SK-N-SH treated with all-trans-retinoic acid at 6 μM for 48 hours (cell line): ENCODE measurements at places on chromosomes 3 and 15.
A peak's percentile ranks its signal among the peaks of the same experiment; 100 is the strongest.

- no peak for ATAC-seq
These were observed 15.5 kb downstream of the MRPS25 start for GRCh38 chr3:15049584-15049983.

DNA sequence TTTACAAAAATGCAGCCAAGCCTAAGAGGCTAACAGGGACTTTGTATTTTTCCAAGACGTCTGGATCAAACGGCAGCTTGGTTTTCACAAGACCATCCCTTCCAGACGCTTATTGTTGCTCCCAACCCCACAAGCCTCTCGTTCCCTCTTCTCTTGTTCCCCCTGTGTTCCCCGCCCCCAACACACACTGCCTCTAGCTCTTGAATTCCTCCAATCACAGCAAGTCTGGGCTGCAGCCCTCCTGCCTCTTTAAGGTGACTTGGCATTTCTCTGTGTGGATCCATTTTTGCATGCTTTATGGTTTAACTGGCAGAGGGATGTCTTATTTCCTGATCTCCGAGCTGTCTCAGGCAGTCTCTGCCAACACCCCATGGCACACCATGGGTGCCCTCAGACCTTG, 182.2 kb downstream of the ABHD5 start:
- ATAC-seq, result peak; percentile 57

GRCh38 chr3:12401208-12401607, 83.1 kb upstream of the TSEN2 start:
- ATAC-seq, result no peak

DNA sequence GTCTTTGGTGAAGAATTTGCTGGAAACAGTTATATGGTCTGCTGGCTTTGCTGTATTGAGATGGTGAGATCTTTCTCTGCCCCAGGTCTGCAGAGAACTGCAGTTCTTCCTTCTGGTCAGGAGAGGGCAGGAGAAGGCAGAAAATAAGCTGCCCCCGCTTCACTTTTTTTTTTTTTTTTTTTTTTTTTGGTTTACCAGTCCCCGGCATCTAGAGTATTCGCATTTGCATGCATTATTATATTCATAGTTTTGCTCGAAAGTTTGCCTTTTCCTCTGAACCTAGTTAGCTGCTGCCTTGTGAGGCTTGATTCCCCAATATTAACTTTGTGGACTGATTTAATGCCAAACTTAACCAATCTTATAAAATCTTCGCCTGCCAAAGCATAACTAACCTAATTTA, 10.6 kb upstream of the PARL start:
- ATAC-seq, result peak; percentile 89

- no peak for ATAC-seq
These were observed 178.2 kb downstream of the LSAMP start for GRCh38 chr3:116267116-116267515.

- no peak for ATAC-seq
These were observed 160.6 kb upstream of the RAP2B start for GRCh38 chr3:153001210-153002078.

DNA sequence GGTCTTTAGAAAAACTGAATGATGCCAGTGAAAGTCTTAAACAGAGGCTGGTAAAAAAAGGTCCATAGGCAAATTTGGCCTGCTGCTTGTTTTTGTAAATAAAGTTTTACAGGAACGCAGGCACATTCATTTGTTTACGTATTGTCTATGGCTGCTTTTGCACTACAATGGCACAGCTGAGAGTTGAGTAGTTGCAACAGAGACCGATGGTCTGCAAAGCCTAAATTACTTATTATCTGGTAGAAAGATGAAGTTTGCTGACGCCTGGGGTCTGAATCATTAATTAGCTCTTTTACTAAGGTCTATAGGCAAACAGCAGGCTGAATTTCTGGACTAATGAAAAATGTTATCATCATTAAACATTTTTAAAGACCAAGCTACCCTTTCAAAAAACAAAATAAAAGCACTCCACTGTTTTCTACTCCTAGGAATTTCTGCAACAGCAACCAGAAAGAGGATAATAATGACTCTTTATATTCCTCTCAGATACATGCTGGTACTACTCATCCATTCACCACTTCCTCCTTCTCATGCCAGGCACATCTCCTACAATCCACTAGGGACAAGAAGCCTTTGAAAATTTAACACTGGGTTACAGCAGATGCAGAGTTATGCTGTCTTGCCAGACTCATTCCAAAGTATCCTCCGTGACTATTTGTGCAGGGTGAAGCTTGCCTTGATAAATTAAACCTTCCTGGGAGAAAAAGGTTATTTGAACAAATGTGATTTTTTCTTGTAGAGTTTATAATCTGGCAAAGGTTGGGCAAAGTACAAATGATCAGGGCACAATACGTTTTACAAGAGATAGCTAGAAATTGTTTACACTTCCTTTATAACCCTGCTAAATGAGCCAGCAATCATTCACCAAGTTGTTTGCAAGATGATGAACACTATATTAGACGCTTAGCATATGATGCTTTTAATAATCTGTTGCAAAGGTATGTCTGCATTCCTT, 6.0 kb downstream of the GATM start:
- no peak for ATAC-seq

DNA sequence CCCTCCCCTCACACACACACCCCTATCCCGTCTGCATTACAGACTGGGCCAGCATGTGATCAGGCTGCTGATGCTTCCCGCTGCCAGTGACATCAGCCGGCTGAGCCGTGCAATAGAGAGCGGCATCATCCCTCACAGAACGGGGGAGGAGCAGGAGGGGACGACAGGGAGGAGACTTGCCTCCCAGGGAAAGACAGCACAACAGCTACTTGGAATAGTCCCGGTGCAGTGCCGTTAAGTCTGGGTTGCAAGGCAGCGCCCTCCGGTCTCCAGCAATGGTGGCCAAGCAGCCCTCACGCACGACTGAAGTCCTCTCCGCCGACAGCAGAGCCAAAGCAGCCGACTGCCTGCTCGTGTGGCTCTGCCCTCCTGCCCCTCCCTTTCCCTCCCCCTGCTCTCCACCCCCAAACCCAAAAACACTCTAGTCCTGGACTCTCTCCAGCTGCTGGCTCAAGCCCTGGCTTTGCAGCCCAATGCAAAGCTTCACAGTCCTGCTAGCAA, 31.5 kb upstream of the RPS17 start:
- peak; percentile 94 for ATAC-seq

DNA sequence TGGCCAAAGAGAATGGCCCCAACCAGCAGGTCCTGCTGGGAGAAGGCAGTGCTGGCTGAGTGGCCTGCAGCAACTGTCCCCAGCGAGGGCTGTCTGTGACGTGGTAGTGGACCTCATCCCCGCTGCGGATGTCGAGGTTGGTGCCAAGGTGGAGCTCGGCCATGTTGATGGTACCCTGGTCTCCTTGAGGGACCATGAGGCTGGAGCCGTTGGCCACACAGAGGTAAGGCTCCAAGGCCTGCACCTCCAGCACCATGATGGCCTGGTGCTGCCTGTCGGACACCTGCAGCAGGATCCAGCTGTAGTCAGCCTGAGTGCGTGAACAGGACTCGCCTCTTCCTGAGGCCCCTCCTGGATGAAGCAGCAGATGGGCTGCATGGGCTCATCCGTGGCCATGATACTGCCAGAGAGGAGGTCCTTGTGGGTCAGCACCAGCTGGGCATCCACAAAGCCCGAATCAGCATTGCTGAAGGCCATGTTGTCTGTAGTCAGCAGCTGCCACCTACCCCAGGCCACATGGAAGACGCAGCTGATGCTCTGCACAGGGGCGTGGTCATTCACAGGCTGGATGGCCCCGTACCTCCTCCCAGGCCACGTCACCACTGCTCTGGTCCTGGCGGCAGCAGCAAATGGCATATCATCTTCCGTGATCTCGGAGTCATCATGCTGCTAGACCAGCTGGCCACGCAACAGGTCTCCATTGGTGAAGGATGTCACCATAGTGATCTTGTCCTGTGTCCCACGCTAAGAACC, 167.5 kb downstream of the GOLGA6L4 start:
- ATAC-seq, result no peak

- no peak for ATAC-seq
These were observed 97.1 kb upstream of the PRR20G start for GRCh38 chr3:127384717-127385539.

- ATAC-seq, result no peak
These were observed 4.3 kb downstream of the ISL2 start for GRCh38 chr15:76340803-76341365.

- ATAC-seq, result no peak
These were observed 171.4 kb downstream of the NFKBIZ start for GRCh38 chr3:102020735-102021134.

- ATAC-seq, result no peak
These were observed 28.1 kb downstream of the ZNF589 start for GRCh38 chr3:48268936-48269561.

- ATAC-seq, result no peak
These were observed 103.2 kb downstream of the DPH6 start for GRCh38 chr15:35442742-35443141.

- no peak for ATAC-seq
These were observed 54.6 kb upstream of the STXBP5L start for GRCh38 chr3:120853416-120853815.

DNA sequence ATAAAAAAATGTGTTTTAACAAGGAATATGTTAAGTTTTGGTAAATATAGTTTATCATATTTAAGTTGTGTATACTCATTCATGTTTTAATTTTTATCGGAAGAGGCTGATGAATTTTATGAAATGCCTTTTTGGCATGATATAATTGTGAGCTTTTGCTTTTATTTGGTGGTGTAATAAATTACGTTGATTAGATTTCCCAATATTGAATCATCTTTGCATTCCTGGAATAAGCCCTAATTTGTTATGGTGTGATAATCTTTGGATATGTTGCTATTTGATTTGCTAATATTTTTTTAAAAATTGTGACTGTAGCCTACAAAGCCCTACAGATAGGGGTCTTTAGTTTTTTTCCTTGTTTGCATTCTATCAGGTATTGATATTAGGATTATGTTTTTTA, 107.4 kb downstream of the IGF1R start:
- no peak for ATAC-seq

DNA sequence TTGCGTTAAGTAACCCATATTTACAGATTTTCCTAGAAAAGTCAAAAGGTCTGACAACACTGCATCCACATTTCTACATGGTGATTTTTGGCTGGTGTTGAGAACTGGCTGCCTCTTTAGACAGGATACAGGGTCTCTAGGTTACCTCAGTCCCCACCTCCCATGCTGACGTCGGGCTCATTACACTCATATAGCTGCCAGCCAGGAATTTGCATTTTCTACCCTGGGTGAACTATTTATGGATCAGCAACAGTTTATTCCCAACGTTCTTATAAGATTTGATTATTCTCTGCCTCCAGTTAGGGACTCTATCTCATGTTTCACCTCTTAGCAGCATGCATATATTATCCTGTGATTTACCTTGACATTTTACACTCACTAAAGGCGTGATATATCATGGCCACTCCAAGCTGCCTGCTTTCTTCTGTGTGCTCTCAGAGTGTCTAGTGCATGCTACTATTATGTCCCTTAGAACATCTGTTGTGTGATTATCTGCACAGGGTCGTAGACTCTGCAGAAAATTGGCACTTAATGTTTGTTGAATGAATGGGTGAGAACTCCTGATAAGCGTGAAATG, 49.0 kb downstream of the CLDN11 start:
- ATAC-seq, result no peak

DNA sequence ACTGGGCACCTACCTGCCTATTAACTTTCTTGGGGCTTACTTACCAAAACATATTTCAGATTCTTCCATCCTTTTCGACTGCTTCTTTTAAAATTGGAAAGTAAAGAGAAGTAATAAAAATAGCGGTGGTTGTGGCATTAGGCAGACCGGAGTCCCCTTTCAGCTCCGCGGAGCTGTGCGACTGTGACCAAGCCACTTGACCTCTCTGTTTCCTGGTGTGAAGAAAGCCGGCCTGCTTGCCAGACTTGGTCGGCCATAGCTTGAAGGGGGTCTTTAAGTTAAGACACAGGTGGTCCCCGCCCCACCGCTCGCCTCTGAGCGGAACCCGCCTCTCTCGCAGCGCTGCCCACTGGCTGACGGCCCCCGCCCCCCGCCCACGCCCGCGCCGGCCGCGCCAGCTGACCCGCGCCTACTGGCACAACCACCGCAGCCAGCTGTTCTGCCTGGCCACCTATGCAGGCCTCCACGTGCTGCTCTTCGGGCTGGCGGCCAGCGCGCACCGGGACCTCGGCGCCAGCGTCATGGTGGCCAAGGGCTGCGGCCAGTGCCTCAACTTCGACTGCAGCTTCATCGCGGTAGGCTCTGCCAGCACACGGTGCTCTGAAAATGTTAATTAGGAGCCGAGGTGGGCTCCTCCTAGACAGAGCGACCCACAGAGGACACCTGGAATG, 18.3 kb downstream of the NOX5 start:
- ATAC-seq, result no peak

GRCh38 chr15:31314380-31314779, 12.3 kb upstream of the KLF13 start:
- ATAC-seq, result no peak

DNA sequence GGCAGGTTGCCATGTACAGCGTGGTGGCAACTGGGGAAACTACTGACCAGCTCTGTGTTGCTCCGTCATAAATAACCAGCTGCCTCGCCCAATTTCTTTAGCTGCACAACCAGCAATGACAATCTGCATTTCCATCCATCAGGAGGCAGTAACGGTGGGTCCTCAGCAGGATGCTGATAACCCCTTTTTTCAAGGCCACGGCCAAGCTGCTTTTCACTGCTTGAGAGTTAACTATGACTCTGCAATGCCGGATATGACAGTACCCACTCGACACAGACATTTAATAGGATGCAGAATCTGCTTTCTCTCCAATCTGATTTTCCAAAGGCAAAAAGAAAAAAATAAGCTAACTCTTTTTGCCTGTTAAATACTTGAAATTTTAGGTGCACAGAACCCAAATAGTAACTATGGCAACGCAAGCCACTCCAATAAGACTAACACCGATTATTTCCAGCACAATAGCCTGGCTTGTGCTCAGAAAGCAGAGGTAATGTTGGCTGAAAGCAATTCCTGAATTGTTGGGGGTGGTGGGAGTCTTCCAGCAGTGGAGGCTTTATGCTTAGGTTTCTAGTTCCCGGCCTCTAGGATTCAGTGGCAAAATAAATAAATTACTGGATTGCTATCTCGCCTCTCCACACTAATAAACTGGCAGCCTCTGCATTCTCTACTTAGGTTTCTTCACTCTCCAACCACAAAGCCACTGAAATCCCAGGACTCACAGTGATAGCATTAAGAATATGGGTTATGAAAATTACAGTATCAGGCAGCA, 31.2 kb upstream of the SRGAP3 start:
- ATAC-seq, result peak; percentile 65; the same call in 2 of the 3 replicates

GRCh38 chr3:141707741-141708203, 30.3 kb upstream of the RNF7 start:
- ATAC-seq, result peak; percentile 66
